Thyroid gland (tissue), 4 donors: ENCODE measurements at places on chromosomes 6 and 20.

DNA sequence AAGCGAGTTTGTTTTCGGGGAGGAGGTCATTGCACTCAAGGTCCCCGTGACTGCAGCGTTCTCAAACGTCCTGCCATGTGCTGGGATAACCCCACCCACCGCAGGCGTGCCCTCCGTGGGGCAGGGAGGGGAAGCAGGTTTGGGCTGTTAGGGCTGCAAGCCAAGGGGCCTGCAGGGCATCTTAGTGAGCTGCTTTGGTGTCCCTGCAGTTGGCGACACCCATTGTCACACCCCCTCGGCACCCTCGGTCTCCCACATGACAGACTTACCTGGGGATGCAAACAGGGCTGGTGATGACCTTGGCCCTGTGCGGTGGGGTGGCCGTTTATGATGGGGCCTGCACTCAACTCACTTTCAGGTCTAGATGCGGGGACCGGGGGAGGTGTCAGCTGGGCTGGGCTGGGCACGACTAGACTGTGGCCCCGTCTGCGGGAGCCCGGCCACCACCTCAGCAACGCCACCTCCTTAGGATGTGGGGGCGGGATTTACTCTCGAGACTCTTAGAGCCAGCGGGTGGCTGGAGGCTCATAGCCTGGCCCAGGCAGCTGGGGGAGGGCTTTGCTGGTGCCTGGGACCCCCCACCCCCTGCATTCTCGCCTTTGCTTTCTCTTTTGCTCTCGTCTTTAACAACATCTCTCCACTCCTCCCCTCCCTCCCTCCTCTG lies 6.5 kb upstream of the GATA5 start:
- DNase-seq = no peak

DNA sequence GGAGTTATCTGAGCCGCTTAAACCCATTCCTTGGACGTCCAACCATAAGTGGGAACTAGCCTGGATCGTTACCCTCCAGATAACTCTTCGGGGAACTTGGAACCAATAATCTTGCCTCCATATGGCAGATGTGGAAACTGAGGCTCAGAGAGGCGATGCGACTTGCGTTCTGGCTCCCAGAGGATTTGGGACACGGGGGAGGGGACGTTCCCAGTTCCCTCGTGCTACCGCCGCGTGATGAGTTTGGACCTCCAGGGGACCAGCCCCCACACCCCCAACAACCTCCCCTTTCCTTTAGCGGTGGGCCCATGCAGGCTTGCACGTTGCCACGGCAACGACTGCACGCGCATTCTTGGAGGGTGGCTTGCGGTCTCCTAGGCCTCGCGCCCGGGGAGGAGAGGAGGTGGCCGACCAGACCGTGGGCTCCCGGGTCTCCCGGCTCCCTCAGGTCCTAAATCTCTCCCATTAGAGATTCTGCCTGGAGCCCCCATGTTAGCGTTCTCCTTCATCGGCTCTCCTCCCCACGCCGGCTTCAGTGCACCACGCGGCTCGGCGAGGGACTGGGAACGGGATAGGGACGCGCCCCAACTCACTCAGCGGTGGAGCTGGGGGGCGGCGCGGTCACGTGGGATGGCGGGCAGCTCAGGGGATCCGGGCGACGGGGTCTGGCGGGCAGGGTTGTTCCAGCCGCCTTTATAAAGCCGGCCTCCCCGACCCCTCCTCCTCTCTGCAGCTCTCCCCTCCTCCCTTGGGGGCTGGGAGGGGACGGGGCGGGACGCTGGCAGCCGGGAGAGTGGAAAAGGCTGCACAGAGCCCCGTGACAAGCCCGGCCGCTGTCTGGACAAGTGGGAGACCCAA lies at the start of gene PLTP:
Gene PLTP, minus strand, starts transcription at position 670 of the 858 bp plus-strand sequence. CDS start 703 bp downstream, outside the sequence.
- peak; percentile 32 for DNase-seq

DNA sequence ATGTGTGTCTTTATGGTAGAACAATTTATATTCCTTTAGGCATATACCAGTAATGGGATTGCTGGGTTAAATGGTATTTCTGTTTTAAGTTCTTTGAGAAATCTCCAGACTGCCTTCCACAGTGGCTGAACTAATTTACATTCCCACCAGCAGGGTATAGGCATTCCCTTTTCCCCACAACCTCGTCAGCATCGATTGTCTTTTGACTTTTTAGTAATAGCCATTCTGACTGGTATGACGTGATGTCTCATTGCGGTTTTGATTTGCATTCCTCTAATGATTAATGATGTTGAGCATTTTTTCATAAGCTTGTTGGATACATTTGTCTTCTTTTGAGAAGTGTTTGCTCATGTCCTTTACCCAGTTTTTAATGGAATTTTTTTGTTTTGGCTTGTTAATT lies 5.3 kb upstream of the TASP1 start:
- DNase-seq = no peak

GRCh38 chr6:93580446-93580845 lies 161.1 kb upstream of the EPHA7 start:
- no peak for DNase-seq

DNA sequence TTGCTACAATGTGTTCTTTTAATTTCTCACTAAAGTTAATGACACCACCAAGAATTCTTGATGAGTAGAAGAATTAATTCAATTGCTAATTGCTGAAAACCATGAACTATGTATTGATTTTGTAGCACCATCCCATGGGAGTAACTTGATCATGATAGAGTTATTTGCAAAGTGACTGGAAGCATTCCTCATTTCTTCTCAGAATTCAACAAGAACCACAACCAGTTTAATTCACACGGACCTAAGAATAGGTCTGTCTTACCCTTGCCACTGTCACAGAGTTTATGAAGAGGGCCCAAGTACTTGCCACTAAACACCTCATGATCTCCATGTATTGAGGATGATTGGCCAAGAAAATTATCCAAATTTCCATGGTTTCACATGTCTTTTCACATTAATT lies 222.2 kb downstream of the TMEM242 start:
- DNase-seq = no peak

DNA sequence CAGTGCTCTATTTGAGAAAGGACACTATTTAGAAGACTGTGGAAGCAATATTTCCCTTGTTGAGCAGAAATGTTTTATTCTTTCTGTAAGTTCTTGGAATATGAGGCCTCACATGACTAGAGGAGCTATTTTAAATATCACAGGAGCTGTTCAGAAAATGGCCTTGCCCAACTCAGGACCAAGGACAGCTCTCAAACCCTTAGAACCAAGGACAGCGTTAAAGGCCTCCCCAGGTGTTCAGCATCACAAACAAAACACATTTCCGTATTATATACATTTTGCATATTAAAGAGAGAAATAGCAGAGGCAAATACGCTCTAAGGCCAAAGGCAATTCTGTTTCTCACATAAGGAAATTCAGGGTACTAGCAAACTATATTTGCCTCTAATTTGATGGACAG lies 631.4 kb downstream of the CDH26 start:
- peak; percentile 37 for DNase-seq

DNA sequence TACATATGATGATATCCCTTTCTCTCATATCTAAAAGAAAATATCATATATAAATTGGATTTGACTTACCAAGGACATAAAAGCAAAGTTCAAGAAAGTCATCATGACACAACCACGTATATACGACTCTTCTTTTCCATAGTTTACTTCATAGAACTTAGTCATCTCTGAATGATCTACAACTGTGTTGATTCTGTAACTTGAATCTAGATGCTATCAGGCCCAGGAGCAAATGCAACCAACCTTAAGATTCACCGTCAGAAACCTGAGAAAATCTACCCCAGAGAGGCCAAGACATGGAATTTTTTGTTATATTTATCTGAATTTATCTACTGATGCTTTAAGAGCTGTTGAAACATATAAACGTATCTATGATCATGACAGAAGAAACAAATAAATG lies 165.6 kb downstream of the PDE10A start:
- no peak for DNase-seq

DNA sequence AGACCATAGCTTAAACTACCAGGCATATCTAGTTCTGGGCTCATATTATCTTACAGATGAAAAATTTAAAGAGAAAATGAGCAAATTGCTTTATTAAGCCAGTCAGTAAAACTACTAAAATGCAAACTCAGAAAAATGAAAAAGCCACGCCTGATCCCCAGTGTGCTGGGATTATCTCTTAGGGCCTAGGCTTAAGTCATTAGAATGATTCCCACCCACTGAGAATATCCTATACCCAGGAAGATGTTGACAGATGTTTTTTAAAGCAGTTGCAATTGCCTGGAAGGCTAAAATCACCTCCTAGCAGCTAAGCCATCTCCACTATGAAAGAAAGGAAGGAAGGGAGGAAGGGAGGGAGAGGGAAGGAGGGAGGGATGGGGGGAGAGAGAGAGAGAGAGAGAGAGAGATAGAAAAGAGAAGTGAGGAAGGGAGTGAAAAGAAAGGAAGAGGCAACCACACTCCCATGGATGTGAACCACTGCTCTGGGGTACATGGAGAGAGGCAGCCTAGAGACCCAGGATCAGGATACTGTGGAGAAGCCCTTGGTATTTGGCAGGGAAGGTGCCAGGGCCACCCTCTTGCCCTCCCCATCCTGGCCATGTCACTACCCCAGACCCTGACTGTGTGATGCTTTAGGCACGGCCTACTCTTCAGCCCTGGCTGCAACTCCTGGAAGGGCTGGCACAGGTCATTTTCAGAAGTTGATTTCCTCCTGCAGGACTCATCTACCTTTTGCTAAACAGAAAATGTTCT lies 21.9 kb downstream of the NEDD9 start:
- DNase-seq = no peak

GRCh38 chr6:29651413-29652197 lies 5.3 kb upstream of the MOG start:
- no peak for DNase-seq

- DNase-seq = peak; percentile 70
Measured at GRCh38 chr20:45987108-45987780, 15.2 kb upstream of the ZNF335 start.

DNA sequence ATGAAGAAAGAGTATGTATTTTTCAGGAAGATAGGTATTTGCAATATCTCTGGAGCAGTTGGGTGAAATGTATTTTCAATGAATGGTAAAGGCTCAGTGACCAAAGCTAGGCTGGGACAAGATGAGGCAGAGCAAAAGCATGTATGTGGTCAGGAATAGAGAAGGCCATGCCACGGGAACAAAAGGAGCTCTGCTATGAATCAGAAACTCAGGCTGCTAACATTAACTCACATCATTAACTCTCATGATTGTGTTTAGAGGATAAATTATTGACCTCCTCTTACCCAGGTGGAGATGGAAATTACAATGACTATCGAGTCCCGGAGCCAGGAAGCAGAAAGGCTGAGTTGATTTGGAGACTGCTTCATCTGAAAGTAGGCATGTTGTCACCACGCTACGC lies 220.2 kb downstream of the FUT9 start:
- DNase-seq = no peak
